ENCODE measurements at places on chromosomes 4 and X. TPM values are rescaled to one million over a fixed set of nuclear protein-coding genes. Genes with fewer than 3 reads are reported as not detected.
A peak's percentile ranks its signal among the peaks of the same experiment; 100 is the strongest.

Gene GDPD2
- total RNA-seq = not detected

Gene ADAMTS3
- total RNA-seq = 0.27 TPM

Gene DCHS2
- total RNA-seq = not detected

Gene GAGE12J
- total RNA-seq = not detected

Gene ZCCHC13
- not detected for total RNA-seq

Gene MGAT4D
- not detected for total RNA-seq

Gene RBM47
- 2.4 TPM for total RNA-seq

Gene SRPX
- 36.1 TPM for total RNA-seq

- no peak for DNase-seq
Measured at GRCh38 chr4:153008578-153009199, 72.6 kb downstream of the FHDC1 start.

- peak; percentile 87 for DNase-seq
Measured at GRCh38 chrX:37349221-37350033, at the start of gene PRRG1. Gene PRRG1 (plus strand): TSS chrX:37349364. CDS start chrX:37406250, 56,886 bp downstream.

DNA sequence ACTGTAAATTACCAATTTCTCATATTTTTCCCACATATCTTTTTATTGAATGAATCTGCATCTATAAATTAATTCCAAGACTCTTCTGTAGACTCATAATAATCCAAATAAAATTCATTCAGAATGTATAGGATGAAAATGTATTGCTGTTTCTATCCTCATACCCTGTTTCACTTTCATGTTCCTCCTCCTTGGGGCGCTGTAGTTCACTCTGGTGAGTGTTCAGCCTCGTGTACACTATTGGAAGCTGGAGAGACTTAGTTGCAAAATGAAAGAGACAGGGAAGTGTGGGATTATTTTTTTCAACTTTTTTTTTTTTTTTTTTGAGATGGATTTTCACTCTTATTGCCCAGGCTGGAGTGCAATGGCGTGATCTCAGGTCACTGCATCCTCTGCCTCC lies 296.1 kb downstream of the TLL1 start:
- DNase-seq = no peak

DNA sequence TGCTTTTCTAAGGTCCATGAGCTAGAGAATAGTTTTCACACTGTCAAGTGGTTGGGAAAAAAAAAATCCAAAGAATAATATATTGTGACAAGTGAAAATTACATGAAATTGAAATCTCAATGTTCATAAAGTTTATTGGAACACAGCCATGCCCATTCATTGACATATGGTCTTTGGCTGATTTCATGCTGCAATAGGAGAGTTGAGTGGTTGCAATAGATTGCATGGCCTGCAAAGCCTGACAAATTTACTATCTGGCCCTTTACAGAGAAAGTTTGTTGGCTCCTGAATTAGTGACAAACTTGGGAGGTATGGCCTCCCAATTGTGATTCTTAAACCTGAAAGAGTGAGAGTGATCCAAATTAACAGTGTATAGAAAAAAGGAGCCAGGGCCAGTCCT lies 115.5 kb upstream of the FAM9C start:
- no peak for DNase-seq

DNA sequence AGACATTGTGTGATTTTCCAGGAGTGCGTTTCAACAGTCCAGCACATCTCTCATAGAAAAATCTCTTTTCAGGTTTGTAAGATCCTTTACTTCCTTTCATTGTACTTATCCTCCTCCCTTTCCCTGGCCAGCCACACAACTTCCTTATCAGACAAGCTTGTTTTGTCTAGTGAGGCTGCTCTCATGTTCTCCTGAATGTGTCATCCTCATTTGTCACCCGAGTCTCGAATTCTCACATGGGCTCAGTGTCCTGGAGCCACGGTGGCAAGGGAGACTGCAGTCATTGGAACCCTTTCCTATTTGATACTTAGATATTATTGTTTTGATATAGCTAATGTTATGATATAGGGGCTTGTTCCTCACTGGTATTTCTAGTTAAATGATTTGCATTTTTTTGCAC lies 16.9 kb downstream of the SYNPO2 start:
- DNase-seq = no peak

- DNase-seq = no peak
Measured at GRCh38 chr4:98937986-98938720, 9.2 kb upstream of the EIF4E start.

DNA sequence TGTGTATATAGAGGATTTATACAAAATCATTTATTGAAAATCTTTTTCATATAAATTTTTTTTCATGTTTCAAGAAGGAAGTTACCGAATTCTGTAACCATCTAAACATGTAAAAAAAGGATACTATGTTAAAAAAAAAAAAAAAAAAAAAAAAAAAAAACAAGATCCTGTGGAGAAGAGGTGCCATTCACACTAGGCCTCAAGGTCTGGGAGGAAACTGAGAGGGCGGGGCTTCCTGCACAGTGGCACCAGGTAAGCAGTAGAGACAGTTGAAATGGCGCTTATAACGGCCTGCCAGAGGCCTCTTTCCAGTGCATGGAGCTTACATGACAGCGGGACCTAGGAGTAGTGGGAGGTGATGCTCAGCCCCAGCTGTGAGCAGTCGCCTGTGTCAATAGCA lies 17.5 kb downstream of the TRAPPC2 start:
- DNase-seq = no peak

- DNase-seq = no peak
Measured at GRCh38 chrX:5100004-5100403, 1128.7 kb downstream of the NLGN4X start.

- no peak for DNase-seq
Measured at GRCh38 chrX:12709047-12709446, 82.2 kb upstream of the PRPS2 start.

DNA sequence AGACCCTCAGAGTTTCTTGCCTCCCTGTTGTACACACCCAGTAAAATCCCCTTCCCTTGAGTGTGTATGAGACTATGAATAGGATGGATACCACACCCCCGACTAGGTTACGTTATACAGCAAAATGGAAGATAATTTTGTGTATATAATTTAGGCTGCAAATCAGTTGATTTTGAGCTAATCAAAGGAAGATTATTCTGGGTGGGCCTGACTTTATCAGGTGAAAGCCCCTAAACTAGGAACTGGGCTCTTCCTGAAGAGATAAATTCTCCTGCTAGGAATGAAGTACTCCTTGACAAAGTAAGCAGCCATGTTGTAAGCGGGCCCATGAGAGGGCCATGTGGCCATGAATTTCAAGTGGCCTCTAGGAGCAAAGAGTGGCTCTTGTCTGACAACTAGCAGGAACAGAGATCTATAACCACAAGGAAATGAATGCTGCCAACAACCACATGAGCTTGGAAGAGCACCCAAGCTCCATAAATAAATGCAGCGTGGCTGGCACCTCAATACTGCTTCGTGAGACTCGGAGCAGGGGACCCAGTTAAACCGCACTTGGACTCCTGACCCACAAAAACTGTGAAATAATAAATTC lies 646.4 kb downstream of the IL1RAPL1 start:
- no peak for DNase-seq

GRCh38 chrX:11893933-11894710 lies 136.1 kb downstream of the MSL3 start:
- DNase-seq = no peak

GRCh38 chr4:118738090-118738489 lies 52.9 kb downstream of the METTL14 start:
- no peak for DNase-seq

DNA sequence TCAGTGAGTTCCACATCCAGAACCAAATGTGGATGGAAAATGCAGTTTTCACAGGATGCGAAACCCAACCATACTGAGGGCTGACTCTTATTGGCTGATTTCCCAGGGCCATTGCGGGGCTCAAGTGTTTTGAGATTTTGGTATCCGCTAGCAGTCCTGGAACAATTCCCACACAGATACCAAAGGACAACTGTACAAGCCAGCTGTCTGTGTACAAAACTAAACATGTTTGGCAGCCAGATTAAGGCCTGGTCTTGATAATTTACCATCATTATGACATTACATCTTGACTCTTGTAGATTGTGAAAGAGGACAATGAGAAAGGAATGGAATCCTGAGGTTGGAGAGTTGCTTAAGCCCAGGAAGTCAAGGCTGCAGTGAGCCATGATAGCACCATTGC lies 121.9 kb downstream of the DKK2 start:
- no peak for DNase-seq

DNA sequence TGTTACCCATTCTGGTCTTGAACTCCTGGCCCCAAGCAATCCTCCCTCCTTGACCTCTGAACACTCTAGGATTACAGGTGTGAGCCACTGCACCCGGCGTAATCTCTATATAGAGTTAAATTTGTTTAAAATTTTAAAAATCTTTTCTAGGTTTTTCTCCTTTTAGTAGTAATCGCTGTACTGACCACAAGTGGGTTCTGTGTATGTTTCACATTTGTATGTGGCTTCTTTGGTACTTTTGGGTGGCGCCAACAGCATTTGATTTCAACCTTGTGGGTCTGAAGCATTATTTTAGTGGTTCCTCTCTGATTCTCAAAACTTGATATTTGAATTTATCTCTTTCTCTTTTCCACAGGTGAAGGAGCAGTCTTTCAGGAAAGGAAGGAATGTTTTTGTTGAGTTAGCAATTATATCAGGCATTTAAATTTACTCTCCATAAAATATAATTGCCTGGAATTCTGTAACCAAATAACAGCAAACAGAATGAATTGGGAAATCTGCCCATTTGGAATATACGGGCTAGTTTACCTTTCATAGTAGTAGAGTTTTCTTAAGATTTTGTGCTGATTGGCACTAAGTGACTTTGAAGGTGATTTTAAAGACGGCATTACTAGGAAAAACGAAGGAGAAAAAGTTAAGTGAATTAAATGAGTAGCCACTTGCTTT lies 29.5 kb downstream of the ARHGAP10 start:
- DNase-seq = no peak

- no peak for DNase-seq
Measured at GRCh38 chrX:44342866-44343265, 606 bp downstream of the EFHC2 start.
